H4 (cell line): ENCODE measurements at places on chromosomes 1 and 21.

DNA sequence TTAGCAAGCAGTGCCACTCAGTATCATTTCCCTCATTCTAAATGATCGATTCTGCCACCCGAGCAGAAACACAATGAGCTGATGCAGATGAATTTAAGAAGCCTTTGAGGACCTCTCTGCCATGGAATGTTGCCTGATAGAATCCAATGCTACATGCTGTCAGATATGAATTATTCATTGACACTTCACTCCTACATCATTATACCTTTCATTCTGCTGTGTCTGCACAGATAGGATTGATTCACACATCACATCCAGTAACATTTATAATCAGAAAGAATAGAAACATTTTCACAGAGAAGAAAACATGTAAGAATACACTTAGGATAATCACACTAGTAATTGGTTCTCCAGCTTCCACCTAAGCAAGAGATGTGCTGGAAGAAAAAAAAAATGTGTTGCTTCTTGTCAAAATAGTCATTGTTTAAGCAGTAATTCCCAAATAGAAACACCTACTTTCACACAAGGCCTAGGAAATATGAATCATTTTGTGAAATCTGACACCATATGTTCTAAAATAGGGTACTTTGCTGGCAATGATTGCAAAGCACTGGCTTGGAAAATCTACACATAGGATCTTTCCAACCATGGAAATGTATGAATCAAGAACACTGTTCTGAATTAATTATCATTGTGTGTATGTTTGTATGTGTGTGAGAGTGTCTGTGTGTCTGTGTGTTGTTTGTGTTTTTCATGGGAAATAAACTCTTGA is 110.1 kb downstream of the GRIK1 start:
- no peak for DNase-seq

DNA sequence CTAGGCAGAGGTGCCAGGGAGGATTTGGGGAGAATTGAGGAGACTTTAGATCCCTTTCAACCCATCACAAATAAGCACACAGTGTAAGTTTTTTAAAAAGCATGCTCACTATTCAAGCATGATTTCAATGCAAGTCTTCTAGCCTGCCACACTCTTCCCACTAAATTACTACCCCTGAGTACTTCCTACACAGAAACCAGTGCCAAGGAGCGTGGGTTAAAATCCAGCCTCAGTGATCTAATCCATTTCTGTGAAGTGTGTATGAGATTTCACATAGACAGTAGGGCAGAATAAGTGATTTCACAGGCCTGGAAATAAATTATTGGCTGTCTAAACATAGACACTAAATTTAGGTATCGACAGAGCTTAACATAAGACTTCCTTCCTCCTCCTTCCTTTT is 142.9 kb upstream of the ATP1B1 start:
- DNase-seq, result no peak

GRCh38 chr1:204705888-204706837 is 20.6 kb upstream of the LRRN2 start:
- DNase-seq, result no peak

DNA sequence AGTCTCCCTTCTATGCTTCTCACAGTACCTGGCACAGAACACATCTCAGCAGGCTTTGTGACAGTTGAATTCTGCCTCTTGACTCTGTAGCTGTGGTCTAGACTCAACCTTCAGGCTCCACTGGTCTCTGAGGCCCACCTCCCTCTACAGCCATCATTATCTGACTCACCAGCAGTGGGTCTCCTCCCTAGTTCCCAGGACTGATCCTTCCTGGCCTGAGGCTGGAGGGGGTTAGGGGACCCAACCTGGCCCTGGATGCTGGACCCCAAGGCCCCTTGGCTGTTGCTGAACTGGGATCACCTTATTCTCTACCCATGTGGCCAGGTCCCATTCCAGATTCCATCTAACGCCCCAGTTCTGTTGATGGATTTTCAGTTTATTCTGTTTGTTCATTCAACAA is 43.1 kb upstream of the FOXO6 start:
- DNase-seq, result no peak

- DNase-seq, result no peak
Observed at GRCh38 chr1:111770916-111771315, 15.2 kb downstream of the DDX20 start.

GRCh38 chr21:42755766-42756579 is 102.6 kb downstream of the PDE9A start:
- DNase-seq, result no peak

- DNase-seq, result no peak
Observed at GRCh38 chr1:215045698-215046308, 36.7 kb upstream of the KCNK2 start.
